ENCODE measurements at places on chromosomes 3 and 15. TPM values are rescaled to one million over a fixed set of nuclear protein-coding genes. Genes with fewer than 3 reads are reported as not detected.

GRCh38 chr3:52684184-52684583, 1.5 kb downstream of the PBRM1 start:
- DNase-seq, result no peak
- H3K27ac ChIP-seq, result peak overlapping the region; percentile 90
- H3K36me3 ChIP-seq, result peaks cover 47% of the 10 kb centered on the region
- H3K4me1 ChIP-seq, result peaks cover 75% of the 10 kb centered on the region
- peak overlapping the region; percentile 79 for H3K4me3 ChIP-seq

The CLSTN2 gene
- not detected for total RNA-seq

DNA sequence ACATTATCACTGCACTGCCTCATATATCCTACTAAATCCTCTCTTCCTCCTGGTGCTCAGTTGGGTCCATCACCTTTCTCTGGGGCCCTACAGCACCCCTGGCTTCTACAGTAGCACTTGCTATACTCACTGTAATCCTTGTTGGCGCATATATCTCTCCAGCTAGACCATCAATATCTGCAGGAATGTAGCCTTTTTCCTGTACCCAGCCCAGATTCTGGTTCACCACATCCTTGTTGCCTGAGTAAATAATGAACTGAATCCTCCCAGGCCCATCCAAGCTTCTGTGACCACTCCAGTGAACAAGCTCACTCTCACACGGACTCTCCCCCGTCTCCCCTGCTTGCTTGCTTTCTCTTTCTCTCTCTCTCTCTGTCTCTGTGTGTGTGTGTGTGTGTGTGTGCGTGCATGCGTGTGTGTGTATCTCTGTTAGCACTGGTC, 62.5 kb upstream of the LIPC start:
- no peak overlapping the region for H3K27ac ChIP-seq
- H3K27me3 ChIP-seq, result peaks cover 2% of the 10 kb centered on the region
- peak; percentile 37 for DNase-seq
- H3K4me1 ChIP-seq, result peaks cover 7% of the 10 kb centered on the region
- peak overlapping the region; percentile 49 for H3K4me3 ChIP-seq

The WNT7A gene
- 0.10 TPM for total RNA-seq

Data from activated naive CD4-positive, alpha-beta T cell treated with anti-CD3 and anti-CD28 coated beads for 36 hours (primary cell).